ENCODE measurements at places on chromosomes 2 and 18.
A peak's percentile ranks its signal among the peaks of the same experiment; 100 is the strongest.

GRCh38 chr18:62678847-62679485 lies 36.4 kb upstream of the PHLPP1 start:
- DNase-seq: no peak

GRCh38 chr18:48547531-48547981 lies 8.7 kb downstream of the CTIF start:
- no peak for DNase-seq

GRCh38 chr2:46751897-46752296 lies 163.7 kb downstream of the MCFD2 start:
- no peak for DNase-seq

- DNase-seq: peak; percentile 27
These were observed 209.6 kb upstream of the PIK3C3 start for GRCh38 chr18:41745166-41746049.

Measured in activated CD8-positive, alpha-beta T cell treated with anti-CD3 and anti-CD28 coated beads, Interleukin-2, amount 10 ng/mL, durations not matched to agents 7 days and 5 days (primary cell).